ENCODE measurements at places on chromosomes 4 and X. TPM values are rescaled to one million over a fixed set of nuclear protein-coding genes. Genes with fewer than 3 reads are reported as not detected.
A peak's percentile ranks its signal among the peaks of the same experiment; 100 is the strongest.

GRCh38 chr4:110075083-110075738, 123.2 kb downstream of the ELOVL6 start:
- no peak for DNase-seq

GRCh38 chrX:45889471-45889870, 655.8 kb downstream of the ZNF674 start:
- no peak for DNase-seq

GRCh38 chr4:170128219-170128804, 38.6 kb upstream of the AADAT start:
- no peak for DNase-seq

- no peak for DNase-seq
These were observed 25.2 kb downstream of the PI4K2B start for GRCh38 chr4:25258980-25259578.

DNA sequence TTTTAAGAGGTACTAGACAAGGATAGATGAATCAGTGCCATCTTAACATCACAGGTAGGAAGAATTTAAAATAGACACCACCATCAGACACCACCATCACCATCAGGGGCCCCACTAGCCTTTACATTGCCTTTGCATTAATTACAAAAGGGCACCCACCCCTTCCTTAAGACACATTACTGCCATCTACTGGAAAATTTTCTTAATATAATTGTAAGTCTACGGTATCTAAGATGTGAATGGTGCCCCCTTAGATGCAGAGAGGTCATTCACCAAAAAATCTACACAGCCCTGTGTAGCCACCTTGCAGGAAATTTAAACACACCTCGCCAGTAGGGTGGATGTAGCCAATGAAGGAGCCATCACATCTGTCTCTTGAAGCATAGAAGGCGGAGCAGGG, 184.1 kb downstream of the MID1IP1 start:
- no peak for DNase-seq

- no peak for DNase-seq
These were observed 605.2 kb upstream of the NR3C2 start for GRCh38 chr4:149047368-149047767.

GRCh38 chr4:13988353-13989305, 361.1 kb upstream of the BOD1L1 start:
- DNase-seq, result peak; percentile 92

DNA sequence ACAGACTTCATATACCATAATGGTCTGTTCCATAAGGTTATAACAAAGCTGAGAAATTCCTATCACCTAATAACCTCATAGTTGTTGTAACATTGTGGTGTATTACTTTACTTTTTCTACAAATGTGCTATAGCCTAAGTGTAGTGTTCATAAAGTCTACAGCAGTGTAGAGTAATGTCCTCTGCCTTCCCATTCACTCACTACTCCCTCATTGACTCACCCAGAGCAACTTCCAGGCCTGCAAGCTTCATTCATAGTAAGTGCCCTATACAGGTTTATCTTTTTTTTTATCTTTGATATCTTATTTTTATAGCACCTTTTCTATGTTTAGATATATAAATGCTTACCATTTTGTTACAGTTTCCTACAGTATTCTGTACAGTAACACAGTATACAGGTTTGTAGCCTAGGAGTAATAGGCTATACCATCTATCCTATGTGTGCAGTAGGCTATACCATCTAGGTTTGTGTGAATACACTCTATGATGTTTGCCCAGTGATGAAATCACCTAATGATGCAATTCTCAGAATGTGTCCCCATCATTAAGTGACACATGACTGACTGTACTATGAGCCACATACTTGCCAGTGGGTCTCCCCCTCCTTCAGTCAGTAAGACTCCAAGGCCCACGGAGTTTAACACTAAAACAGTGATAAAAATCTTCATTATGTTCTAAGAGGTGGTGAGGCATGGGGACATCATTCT, 299.9 kb downstream of the UNC5C start:
- no peak for DNase-seq

DNA sequence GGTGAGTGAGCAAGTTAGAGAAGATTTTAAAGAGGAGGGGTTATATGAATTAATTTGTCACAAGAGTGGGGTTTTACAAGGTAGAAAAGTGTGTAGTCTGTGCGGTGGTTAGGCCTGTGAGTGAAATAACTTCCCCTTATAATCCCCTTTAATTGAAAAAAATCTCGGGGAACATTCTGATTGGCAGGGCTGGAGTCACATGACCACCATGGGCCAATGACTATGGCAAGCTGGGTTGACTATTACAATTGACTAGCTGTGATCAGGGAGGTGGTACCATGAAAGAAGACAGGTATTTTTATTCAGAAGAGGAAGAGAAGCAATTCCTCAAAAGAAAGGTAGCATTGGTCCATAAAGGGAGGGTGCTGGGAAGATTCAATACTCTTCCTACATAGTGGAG, 27.0 kb upstream of the CD38 start:
- DNase-seq, result no peak

DNA sequence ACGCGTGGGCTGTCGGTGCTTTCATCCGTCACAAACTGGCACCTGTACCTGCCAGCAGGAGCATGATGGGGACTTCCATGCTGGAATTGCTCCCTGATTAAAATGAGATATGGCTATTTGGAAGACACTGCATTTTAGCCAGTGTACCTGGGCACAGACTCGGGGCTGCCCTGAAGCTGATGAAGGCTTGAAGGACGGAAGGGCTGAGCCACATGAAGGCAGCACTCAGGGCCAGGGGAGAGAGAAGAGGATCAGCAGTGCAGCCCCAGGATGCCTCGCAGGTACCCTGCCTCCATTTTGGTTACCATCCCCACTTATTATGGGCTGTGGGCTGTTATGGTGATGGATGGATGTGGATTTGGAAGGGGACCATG, 79.0 kb downstream of the CRMP1 start:
- DNase-seq, result no peak

DNA sequence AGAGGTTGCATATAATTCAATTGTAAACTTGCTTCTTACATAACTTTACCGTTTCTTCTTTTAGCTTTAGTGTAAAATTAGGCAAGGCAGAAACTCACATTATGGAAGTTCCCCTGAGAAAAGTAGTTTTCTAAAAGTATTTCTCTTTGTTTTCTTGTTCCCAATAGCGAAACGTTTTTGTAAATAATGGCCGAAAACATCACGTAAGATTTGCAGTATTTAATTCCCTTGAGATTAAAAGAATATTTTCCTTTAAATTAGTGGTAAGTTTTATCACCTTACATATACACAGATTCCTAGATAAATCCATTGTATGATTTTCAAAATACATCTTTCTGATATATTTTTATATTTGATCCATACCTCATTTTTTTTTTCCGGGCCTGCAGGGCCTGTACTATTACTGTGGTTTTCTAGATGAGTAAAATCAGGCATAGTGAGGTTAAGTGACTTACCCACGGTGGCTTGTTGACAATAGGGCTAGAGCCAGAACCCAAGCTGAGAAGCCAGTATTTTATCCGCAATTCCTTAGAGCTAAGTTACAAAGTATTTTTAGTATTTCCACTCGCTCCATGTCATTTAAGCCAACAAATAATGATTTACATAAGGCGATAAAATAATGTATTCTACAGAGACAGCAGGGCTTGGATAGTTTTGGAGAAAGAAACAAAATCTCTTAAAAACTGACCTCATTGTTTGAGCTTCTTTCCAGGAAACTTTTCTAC, 82.2 kb upstream of the VEGFC start:
- no peak for DNase-seq

DNA sequence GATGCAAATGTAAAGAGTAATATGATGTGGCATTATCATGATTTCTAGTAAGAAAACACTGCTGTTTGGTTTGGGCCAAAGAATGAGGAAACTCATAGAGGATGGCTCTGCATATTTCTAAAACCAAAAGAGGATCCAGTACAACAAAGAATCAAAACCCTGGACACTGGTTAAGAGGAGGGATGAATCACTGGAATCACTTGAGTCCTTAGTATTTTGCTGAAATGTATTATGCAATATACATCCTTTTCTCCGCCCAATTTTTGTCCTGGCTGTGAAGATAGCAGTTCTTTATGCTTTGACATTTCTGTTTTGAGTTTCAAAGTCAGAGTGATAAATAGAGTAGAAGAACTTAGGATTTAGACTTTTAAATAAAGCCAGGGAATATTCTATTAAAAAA, 345.9 kb downstream of the PACRGL start:
- DNase-seq, result no peak

- no peak for DNase-seq
These were observed 4.6 kb upstream of the GRID2 start for GRCh38 chr4:92299152-92299551.

DNA sequence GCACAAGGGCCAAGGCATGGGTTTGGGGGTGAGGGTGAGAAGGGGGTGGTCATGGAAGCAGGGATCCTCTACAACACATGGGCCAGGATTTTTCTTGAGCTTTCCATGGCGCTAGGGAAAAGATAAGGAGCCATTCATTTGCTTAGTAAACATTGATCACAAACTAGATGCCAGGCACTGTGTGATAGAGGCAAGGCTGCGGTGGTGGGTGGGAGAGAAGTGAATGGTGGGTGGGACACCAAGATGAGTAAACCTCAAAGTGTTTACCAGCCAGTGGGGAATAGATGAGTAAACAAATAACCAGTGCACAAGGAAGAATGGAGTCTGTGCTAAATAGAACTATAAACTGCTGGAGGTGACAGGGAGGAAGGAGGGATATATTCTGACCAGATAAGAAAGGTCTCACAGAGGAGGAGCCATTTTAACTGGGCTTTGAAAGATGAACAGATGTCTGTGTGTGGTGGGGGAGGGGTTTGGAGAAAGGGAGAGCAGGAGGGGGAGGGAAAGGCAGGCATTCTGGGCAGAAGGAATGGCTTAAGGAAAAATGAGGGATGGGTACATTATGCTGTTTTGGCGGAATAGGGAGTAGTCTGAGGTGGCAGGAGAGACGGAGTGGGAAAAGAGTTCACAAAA, 48.0 kb upstream of the LAS1L start:
- DNase-seq, result no peak

GRCh38 chr4:118175506-118175905, 141.2 kb downstream of the NDST3 start:
- DNase-seq, result no peak

GRCh38 chr4:73257651-73258435, 755 bp downstream of the ANKRD17 start:
- DNase-seq, result no peak

- no peak for DNase-seq
These were observed 43.1 kb upstream of the FREM3 start for GRCh38 chr4:143743591-143743990.

GRCh38 chr4:70600305-70600704, 8.2 kb downstream of the AMBN start:
- DNase-seq, result no peak

- no peak for DNase-seq
These were observed 156.4 kb downstream of the ARX start for GRCh38 chrX:24859211-24859841.

DNA sequence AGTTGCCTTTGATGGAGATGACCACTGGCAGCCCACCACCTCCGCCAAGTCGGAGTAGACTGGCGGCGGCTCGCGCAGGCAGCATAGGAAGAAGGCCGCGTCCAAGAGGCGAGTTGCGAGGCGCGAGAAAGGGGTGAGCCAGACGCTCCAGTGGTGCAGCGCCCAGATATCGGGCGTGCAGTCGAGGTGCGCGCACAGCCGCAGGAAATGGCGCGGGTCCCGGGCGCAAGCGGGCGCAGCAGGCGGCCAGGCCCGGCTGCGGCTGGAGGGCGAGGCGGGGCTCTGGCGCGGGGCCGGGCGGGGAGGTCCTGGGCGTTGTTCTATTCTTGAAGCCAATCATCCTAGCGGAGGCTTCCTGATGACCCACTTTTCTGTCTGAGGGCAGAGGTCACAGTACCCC, 13.2 kb upstream of the PGRMC1 start:
- no peak for DNase-seq

GRCh38 chr4:8577972-8578371, 2.2 kb upstream of the GPR78 start:
- DNase-seq, result no peak

DNA sequence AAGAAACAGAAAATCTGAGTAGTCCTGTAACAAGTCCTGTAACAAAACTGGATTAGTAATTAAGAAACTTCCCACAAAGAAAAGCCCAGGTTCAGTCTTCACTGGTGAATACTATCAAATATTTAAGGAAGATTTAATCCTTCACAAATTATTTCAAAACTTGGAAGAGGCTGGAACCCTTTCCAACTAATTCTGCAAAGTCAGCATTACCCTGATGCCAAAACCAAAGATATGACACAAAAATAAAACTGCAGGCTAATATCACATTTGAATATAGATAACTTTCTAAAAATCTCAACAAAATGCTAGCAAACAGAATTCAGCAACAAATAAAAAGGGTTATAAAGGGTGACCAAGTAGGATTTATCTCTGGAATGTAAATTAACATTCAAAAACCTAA, 80.5 kb downstream of the AR start:
- DNase-seq, result no peak

- DNase-seq, result no peak
These were observed 21.5 kb downstream of the RTL5 start for GRCh38 chrX:72110051-72110875.

GRCh38 chrX:125894947-125895346, 271.1 kb downstream of the DCAF12L2 start:
- no peak for DNase-seq

GRCh38 chr4:36235306-36235705, 9.0 kb downstream of the ARAP2 start:
- DNase-seq, result no peak

GRCh38 chr4:90126805-90127204, 389 bp upstream of the CCSER1 start:
- no peak for DNase-seq

DNA sequence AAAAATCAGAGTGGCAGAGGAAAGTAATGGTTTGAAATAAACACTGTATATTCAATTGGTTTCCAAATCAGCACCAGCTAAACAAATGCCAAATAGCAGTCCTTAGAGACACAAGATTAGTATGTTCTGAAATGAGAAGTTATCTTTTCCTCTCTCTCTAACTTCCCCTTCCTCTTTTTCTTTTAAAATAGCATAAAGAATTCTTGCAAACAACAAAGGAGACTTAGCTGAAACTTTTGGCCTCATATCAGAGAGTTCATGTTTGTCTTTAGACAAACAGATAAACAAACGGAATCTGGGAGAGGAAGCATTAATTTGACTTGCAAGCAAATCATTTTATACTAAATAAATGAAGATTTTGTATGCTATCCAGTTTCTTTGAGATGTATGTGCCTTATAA, 399.0 kb downstream of the GBA3 start:
- DNase-seq, result no peak

- DNase-seq, result peak; percentile 80
These were observed 72.4 kb downstream of the DCLK2 start for GRCh38 chr4:150150629-150151062.

- DNase-seq, result no peak
These were observed 301.9 kb upstream of the HS3ST1 start for GRCh38 chr4:11730545-11730944.

The MAGEA1 gene
- not detected for total RNA-seq

The GPC3 gene
- 13.3 TPM for total RNA-seq

The CNKSR2 gene
- total RNA-seq, result 8.9 TPM

The PLA2G12A gene
- 24.5 TPM for total RNA-seq

The NSUN7 gene
- 3.0 TPM for total RNA-seq

The CENPC gene
- total RNA-seq, result 16.1 TPM

The TRPC3 gene
- 0.66 TPM for total RNA-seq

The BEX5 gene
- 2.2 TPM for total RNA-seq

The GPR173 gene
- total RNA-seq, result 2.8 TPM
